WTC11 (cell line): ENCODE measurements at places on chromosomes 1 and 21.
A peak's percentile ranks its signal among the peaks of the same experiment; 100 is the strongest.

- H3K27me3 ChIP-seq = no peaks in the 10 kb centered on the region
- no peak overlapping the region for H3K4me3 ChIP-seq
- peaks cover 33% of the 10 kb centered on the region for H3K4me1 ChIP-seq
- no peak for DNase-seq
- peaks cover 32% of the 10 kb centered on the region for H3K36me3 ChIP-seq
Measured at GRCh38 chr21:41839387-41840000, 39.6 kb downstream of the PRDM15 start.

GRCh38 chr1:172882385-172882784 lies 168.4 kb downstream of the TNFSF18 start:
- H3K36me3 ChIP-seq = no peaks in the 10 kb centered on the region
- peaks cover 3% of the 10 kb centered on the region; the same call in 1 of the 2 replicates for H3K27me3 ChIP-seq
- no peak overlapping the region for H3K27ac ChIP-seq
- H3K4me3 ChIP-seq = no peak overlapping the region

- H3K36me3 ChIP-seq = no peaks in the 10 kb centered on the region
- H3K4me1 ChIP-seq = peaks cover 69% of the 10 kb centered on the region
- no peak overlapping the region for H3K4me3 ChIP-seq
Measured at GRCh38 chr1:25774921-25775771, 24.8 kb upstream of the SELENON start.

GRCh38 chr1:27005648-27006496 lies 6.8 kb downstream of the TENT5B start:
- H3K27ac ChIP-seq = peak overlapping the region; percentile 93
- no peak overlapping the region for H3K4me3 ChIP-seq
- peak; percentile 51 for DNase-seq
- H3K4me1 ChIP-seq = peaks cover 87% of the 10 kb centered on the region
- H3K36me3 ChIP-seq = peaks cover 58% of the 10 kb centered on the region
- no peaks in the 10 kb centered on the region for H3K27me3 ChIP-seq

- H3K36me3 ChIP-seq = no peaks in the 10 kb centered on the region
- H3K4me1 ChIP-seq = peaks cover 6% of the 10 kb centered on the region
- no peaks in the 10 kb centered on the region for H3K27me3 ChIP-seq
- no peak overlapping the region for H3K27ac ChIP-seq
- DNase-seq = no peak
Measured at GRCh38 chr1:170791941-170792340, 128.0 kb downstream of the PRRX1 start.

DNA sequence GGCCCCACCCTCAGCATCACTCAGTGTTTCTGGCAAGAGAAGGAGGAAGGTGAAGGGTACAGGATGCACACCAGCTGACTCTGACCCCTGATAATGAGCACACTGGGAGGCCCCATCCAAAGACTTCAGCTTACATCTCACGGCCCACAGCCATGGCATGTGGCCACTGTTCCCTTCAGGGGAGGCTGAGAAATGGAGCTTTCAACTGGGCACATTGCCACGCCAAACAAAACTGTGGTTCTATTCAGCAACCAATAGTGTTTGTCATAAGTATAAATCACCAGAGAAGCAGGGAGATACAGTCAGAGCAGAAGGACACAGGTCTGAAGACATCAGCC lies 12.7 kb upstream of the TRAF3IP3 start:
- peaks cover 19% of the 10 kb centered on the region for H3K27me3 ChIP-seq
- DNase-seq = no peak

- peaks cover 7% of the 10 kb centered on the region for H3K27me3 ChIP-seq
- DNase-seq = no peak
- H3K4me1 ChIP-seq = peaks cover 25% of the 10 kb centered on the region
- H3K36me3 ChIP-seq = no peaks in the 10 kb centered on the region
Measured at GRCh38 chr1:202143011-202143767, 1.3 kb downstream of the ARL8A start.

DNA sequence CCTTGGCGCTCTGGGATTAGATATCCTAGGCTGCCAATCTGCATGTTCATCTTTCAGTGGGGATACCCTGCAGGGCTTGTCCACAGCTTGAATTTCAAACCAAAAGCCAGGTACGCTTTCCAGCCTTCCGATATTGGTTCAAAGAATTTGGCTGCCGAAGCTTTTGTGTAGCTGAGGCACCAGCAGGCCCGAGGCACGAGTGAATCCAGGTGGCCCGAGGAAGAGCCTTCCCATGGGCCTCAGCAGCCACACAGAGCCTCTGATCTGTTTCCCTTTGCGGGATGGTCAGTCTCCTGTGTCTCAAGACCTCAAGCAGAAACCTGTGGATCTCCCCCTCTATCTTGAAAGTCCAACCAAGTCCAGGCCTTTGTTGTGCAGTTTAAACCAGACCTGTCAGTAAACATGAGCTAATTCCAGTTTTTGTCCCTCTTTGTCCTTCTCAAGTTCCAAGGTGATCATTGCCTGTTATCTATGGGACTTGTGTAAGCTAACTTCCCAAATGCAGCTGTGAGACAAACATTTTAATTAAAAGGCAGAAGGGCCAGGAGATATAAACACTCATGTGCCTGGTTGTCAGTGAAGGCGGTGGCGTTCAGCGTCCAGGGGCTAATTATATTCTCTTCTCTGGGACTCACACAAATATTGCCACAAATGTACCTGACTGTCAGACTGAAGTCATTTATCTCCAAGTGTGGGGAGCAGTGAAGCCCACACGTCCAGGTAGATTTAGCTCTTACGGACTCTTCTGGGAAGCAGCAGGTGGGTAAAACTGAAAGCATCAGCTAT lies 30.6 kb downstream of the VANGL1 start:
- H3K4me1 ChIP-seq = peaks cover 12% of the 10 kb centered on the region
- peaks cover 17% of the 10 kb centered on the region for H3K36me3 ChIP-seq
- no peak for DNase-seq
- H3K27me3 ChIP-seq = no peaks in the 10 kb centered on the region

GRCh38 chr1:23597635-23598388 lies 38.5 kb upstream of the ID3 start:
- H3K27me3 ChIP-seq = no peaks in the 10 kb centered on the region; the same call in 1 of the 2 replicates
- H3K4me1 ChIP-seq = peaks cover 87% of the 10 kb centered on the region
- H3K4me3 ChIP-seq = peak overlapping the region; percentile 10

- DNase-seq = no peak
- H3K27ac ChIP-seq = no peak overlapping the region
- H3K27me3 ChIP-seq = peaks cover 98% of the 10 kb centered on the region
- peaks cover 47% of the 10 kb centered on the region for H3K4me1 ChIP-seq
Measured at GRCh38 chr1:175918364-175918801, 175.0 kb upstream of the TNR start.
